ENCODE measurements at places on chromosomes 16 and 17.

DNA sequence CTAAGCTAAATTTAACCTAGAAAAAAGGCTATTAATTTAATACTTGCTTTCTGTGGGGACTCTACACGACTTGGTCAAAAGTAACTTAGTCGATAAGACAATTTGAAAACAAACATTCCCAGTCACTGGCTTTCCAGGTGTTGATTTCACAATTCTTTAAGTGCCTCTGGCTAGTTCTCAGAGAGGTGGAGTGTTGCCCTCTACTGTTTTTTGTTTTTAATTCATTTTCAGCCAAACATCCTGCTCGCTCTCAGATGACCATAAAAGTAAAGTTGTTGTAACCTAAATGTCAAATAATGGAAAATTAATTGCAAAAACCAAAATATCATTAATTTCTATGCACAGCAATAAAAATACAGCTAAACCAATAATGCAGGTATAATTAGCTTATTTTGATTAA, 107.1 kb downstream of the MYO1D start:
- DNase-seq: no peak

GRCh38 chr17:559551-560431, 154.8 kb downstream of the VPS53 start:
- DNase-seq: no peak

- DNase-seq: no peak
Measured at GRCh38 chr17:49858796-49859195, 10.9 kb upstream of the TAC4 start.

DNA sequence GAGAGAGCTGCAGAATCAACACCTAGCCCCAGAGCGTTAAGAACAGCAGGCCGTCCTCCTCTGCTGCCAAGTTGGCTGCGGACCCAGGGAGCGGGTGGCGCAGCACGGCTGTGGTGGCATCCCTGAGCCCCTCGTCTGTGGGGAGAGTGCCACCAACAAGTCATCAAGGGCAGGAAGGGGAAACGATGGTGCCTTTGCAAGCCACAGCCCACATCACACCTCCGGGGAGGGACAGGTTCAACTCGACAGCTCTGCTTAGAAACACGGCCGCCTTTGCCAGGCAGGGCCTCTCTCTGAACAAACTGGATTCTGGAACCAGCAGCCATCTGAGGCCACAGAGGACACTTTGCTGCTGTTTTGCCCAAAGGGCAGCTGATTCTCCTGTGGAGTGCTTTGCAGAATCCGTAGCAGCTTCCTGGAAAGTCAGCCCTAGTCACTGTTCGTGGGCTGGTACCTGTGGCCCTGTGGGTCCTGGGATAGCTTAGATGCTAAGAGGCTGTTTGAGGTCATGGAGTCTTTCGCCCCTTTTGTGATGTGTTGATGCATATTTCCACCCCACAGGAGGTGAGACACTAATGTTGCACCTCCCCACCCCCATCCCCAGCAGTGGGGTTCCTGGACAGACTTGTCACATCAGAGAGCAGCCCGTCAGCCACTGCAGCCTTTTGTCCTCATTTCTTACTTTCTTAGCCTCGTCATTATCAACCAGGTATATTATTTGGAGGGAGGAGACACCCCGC, 270.6 kb downstream of the CPPED1 start:
- no peak for DNase-seq

GRCh38 chr16:61385392-61386071, 650.7 kb downstream of the CDH8 start:
- no peak for DNase-seq

- DNase-seq: peak; percentile 98
Measured at GRCh38 chr17:75205037-75205792, at the start of gene NUP85. Gene NUP85, plus strand, starts transcription at chr17:75205679. Its CDS starts 83 bp downstream, at chr17:75205762.

GRCh38 chr17:2962729-2963128, 100.7 kb downstream of the OR1D5 start:
- no peak for DNase-seq

DNA sequence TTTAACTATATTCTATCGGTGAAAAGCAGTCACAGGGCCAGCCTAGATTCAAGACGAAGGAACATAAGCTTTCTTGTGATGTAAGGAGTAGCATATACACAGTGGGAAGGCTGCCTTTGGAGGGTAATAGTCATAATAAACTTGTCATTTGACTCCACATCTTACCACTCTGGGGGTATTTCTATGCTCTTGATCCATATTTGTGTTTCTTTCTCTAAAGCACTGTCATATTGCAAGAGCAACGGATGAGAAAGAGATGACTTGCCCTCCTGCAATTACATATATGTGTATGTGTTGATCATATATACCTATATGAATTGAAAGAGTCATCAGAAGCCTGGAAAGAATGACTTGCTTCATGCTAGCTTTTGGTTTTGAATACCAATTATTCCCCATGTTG, 225.4 kb upstream of the HS3ST3A1 start:
- DNase-seq: no peak

GRCh38 chr16:79658301-79659033, 57.9 kb upstream of the MAF start:
- DNase-seq: no peak

DNA sequence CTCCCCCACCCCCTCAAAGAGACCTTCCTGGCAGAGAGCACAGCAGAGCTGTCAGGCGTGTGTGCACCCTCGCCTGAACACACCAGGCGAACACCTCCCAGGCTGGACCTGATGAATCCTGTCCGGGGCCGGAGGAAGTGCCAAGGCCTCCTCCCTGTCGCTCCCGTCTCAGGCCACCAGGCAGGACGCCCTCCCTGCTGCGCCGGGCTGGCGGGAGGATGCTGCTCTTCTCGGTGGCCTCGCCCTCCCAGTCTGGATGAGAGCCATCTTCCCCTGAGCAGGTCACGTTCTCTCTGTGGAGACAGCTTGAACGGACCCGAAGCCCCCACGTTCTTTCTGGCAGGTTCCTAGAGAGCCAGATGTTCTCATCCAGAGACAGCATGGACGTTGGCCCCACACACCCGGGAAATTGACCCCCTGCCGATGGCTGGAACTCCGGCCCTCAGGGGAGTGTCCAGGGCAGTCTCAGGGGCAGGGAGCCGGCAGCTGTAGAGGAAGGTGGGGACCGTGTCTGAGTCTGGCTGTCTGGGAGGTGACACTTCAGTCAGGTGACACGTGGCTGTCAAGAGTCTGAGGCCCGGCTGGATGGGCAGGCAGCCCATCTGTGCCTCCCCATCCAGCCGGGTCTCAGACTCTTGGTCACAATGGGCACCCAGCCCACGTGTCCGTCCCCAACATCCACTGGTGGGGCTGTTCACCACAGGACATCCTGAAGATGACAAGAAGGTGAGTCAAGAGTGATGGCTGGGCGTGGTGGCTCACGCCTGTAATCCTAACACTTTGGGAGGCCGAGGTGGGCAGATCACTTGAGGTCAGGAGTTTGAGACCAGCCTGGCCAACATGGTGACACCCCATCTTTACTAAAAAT, 5.0 kb upstream of the TIMP2 start:
- DNase-seq: no peak

- no peak for DNase-seq
Measured at GRCh38 chr16:17301593-17302135, 169.1 kb downstream of the XYLT1 start.

GRCh38 chr17:76519048-76519966, 18.1 kb upstream of the RHBDF2 start:
- no peak for DNase-seq

GRCh38 chr17:31472137-31472536, 80.7 kb downstream of the RAB11FIP4 start:
- DNase-seq: no peak

DNA sequence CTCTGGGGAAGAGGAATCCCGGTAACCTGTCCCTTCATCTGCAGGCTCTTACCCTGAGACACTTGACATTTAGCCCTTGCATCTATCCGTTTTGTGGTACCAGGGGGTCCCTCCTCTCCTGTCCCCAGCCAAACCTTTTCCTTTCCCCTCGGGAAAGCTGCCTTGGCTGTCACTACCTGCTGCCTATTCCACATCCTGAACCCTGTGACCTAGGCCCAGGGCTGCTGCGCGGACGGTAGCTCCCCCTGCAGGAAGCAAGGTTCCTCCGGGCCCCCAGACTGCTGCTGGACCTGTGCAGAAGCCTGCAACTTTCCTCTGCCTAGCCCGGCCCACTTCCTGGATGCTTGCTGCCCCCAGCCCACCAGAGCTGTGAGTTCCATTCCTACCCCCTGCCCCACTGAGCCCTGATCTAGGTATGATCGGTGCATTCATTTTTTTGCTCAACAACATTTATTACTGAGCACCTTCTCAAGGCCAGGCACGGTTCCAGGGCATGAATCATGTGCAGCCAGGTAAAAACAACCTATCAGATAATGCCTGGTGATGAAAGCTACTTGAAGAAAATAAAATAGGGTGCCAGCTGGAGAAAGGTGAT, 10.5 kb upstream of the ALDOA start:
- no peak for DNase-seq

DNA sequence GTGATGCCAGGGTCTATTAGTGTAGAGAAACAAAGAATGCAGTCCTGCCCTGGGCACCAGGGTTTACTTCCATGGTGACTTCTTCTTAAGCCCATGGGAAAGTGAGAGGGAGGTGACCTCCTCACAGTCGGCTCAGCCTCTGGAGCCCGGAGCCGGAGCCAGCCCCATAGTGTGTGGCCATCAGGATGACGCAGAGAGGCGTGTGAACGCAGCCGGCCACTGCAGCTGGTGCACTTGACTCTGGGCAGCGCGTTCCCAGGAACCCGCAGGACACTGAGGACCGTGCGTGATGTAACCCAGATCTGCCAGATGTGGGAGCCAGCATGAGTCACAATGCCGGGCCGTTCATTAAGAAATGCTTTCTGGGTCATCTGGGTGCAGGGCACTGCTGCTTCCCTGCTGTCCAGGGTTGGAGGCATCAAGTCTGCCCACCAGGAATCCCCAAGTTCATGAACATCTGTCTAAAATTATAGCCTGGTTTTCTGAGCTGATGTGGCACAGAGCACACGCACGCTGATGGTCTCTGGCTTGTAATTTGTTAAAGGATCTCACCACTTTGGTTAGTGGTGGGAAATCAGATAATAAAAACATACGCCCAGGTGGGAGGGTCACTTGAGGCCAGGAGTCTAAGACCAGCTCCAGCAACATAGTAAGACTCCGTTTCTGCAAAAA, 114.1 kb downstream of the PITPNC1 start:
- no peak for DNase-seq

- peak; percentile 29 for DNase-seq
Measured at GRCh38 chr17:68906638-68907037, 48.6 kb downstream of the ABCA8 start.

GRCh38 chr17:79299349-79299748, 224.7 kb downstream of the ENGASE start:
- no peak for DNase-seq

DNA sequence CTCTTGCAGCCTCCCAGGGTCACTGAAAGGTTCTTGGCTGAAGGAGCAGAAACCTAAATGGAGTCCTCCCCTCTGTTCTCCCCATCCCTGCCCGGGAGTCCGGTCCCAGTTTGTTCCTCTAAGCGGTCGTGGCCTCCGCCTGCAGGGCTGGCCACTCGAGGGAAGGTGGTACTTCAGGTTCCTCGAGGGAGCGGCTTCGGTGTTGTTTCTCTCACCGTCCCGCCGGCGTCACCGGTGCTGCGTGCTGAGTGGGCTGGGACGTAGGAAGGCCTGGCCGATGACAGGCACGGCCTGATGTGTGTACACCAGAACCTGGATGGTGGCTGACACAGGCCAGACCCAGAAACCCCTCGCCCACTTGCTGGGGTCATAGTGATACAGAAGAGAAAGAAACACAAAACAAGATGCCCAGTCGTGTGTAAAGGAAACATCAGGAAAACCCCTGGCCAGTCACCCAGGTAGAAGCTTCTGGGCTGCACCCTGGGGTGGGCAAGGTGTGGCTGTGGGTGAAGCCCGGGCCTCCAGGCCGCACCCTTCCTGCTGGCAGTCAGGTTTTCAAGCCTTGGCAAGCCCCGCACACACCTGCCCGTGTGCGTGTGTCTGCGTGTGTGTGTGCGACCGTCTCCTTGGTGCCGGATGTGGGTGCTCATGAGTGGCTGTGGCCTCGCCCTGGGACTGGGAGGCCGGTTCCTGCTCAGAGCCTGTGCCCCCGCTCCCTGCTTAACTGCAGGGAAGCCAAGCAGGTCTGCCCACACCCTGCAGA, 52.0 kb downstream of the BAIAP2 start:
- DNase-seq: no peak

DNA sequence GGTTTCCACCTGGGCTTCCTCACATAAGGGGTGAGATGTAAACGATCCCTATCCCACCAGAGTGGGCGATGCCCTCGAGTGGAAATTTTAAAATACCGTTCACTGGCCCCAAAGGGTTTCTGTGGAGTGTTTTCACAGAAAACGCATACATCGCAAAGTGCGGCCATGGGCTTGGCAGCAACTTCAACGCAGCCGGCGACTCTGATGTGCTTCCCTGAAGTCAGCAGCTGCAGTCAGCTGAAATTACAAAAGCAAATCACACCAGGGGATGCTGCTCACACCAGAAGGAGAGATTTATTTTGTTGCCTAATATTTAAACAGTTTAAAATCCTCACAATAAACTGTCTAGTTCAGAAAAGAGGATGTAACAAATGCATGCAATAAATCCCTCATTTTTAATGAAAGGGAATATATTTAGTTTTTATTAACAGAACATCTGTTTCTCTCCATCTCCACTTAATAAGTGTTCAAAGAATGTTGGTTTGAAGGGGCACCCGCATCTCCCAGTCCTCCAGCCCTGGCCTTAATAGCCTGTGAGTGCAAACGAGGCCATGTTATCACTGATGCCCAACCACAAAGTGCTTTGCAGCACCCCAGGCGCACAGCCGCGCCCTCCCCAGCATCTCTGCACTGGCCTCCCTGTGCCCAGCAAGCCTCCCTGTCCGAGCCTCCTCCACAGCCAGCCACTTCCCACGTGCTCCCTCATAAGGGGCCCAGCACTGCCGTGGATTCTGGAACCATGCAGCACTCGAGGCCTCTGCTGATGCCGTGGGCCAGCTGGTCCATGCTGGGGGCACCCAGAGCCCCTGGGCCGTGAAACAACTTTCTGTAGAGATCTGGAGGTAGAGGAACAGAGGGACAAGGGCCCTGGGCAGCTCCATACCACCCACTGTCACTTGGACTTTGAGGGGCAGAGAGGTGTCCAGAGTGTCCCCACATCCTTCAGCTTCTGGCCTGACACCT, 17.3 kb upstream of the XYLT2 start:
- DNase-seq: no peak

GRCh38 chr17:3692346-3692745, 3.6 kb downstream of the P2RX5 start:
- DNase-seq: no peak

DNA sequence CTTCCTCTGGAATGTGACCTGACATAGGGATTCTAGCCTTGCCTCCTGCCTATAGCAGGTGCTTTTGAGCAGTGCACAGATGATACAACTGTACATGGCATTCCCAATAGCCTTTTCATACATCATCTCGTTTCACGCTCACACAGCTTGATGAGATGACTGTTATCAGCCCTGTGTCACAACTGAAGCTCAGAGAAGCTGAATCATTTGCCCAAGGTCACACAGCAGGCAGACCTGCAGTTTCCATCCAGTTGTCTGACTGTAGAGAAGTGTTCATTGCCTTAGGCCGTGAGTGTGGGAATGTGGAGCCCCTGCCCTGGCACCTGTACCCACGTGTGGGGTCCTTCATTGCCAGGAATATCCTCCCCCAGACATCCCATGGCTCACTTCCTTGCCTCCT, 20.1 kb downstream of the WFDC1 start:
- no peak for DNase-seq

All from Kasumi-1 (cell line).